Esophagus mucosa (tissue), 1 donor: ENCODE measurements at places on chromosomes 7 and 10.

GRCh38 chr10:68118657-68119056 lies 9.4 kb downstream of the MYPN start:
- ATAC-seq = no peak

- ATAC-seq = no peak
Observed at GRCh38 chr10:56715262-56715661, 354.2 kb upstream of the ZWINT start.

- ATAC-seq = no peak
Observed at GRCh38 chr7:73823873-73824592, 6.8 kb upstream of the CLDN4 start.

- ATAC-seq = no peak
Observed at GRCh38 chr10:30727524-30727923, 98.0 kb upstream of the LYZL2 start.

GRCh38 chr7:147911201-147911601 lies 679.4 kb upstream of the C7orf33 start:
- ATAC-seq = no peak

- no peak for ATAC-seq
Observed at GRCh38 chr10:24459836-24460235, 250.9 kb downstream of the KIAA1217 start.

DNA sequence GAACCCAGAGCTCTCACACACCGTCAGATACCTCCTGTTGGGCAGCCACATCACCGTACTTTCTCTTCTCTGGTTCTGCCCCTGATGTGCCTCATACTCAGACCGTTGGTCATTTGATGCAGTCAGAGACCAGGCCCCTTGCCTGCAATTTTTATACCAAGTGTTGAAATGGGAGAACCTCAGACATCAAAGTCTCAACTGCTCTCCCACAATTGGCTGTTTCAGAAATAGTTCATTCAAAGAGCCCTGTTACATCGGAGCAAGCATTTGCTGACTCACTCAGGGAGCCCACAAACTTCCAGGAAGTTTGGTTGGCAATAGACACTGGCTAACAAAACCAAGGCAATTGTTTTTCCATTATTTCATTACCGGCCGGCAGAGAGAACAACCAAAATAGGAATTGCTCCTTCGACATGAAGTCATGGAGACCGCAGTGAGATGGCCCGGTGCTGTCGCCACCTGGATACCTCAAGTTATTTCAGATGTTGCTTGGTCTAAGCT lies 33.5 kb upstream of the ADAM12 start:
- no peak for ATAC-seq

GRCh38 chr10:6958711-6959110 lies 378.6 kb upstream of the PRKCQ start:
- ATAC-seq = no peak

- ATAC-seq = no peak
Observed at GRCh38 chr7:18656362-18656761, 160.8 kb downstream of the HDAC9 start.

DNA sequence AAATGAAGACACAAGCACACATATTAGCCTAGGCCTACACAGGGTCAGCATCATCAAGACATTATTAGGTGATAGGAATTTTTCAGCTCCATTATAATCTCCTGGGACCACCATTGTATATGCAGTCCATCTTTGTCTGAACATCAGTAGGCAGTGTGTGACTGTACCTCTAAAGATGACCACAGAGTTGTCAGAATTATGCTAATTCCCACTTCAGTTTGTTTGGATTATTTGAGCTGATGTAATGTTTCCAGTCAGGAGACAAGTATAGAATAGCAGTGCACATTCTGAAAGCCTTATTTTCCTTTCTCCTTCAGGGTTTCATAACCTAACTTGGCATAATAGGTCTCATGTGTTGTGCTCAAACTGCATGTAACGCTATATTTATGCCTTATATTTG lies 306.4 kb downstream of the NXPH1 start:
- ATAC-seq = no peak

DNA sequence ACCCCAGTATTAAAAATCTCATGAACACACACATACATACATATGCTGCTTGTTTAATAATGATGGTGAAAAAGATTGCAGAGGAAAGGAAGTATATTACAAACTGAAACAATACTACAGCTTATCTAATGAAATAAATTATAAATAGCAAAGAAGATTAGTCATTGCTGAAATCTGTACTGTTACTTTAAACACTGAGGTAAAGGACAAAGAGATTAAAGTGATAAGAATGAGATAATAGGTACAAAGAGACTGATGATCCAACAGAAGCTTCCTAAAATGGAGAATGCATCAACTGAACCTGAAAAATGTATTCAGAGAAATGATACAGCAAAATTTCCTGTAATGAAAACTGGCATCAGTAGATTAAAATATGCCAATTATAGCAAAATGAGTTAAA lies 91.5 kb upstream of the KCND2 start:
- no peak for ATAC-seq

GRCh38 chr10:55227967-55228366 lies 426.9 kb upstream of the PCDH15 start:
- no peak for ATAC-seq

DNA sequence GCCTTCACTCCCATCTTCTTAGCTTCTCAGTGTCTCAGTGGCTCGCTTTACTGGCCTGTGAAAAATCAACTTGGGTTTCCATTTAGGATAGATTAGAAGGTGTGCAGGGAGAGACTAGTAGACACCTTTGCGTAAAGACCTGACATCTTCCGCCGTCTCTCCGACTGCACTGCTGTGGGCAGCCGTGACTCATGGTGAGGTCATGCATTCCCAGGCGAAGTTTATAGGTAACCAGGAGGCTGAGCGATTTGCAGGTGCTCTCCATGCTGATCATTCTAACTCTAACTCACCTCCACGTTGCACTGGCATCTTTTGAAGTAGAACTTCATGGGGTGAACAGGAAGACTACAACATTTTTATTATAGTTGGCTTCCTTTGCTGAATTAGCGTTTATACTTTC lies 68.0 kb upstream of the ZNF438 start:
- peak; percentile 75 for ATAC-seq

- no peak for ATAC-seq
Observed at GRCh38 chr10:61705022-61705613, 42.4 kb downstream of the CABCOCO1 start.

DNA sequence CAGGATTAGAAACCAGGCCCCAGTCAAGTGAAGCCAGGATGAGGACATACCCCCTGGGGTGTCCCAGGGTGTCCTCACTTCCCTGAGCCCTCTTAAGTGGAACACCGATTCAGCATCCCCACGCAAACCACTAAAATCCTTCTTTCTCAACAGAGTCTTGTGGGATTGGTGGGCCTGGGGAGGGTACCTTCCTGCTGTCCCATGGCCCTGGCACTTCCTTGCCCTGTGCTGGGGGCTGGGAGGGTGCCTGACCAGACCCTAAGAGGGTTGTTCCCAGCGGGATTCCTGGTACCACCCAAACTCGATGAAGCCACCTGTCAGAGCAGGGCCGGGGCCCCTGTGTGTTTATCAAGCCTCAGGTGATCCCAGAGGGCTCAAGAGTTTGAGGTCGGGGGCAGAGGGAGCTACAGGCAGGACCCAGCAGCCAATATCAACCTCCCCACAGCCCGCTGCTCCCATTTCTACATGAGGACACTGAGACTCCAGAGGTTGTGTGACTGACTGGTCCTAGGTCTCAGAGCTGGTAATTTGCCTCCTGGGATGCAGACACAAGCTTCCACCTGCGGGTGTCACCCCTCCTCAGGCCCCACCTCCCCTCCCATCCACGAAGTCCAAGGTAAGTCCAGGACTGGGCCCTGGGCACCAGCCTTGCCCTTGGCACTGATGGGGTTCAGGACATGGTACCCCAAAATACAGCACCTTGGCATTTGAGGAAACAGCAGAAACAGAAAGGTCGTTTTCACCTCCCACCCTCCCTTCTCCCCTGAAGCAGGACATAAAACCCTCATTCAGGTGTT lies 31.4 kb downstream of the OAT start:
- ATAC-seq = no peak

DNA sequence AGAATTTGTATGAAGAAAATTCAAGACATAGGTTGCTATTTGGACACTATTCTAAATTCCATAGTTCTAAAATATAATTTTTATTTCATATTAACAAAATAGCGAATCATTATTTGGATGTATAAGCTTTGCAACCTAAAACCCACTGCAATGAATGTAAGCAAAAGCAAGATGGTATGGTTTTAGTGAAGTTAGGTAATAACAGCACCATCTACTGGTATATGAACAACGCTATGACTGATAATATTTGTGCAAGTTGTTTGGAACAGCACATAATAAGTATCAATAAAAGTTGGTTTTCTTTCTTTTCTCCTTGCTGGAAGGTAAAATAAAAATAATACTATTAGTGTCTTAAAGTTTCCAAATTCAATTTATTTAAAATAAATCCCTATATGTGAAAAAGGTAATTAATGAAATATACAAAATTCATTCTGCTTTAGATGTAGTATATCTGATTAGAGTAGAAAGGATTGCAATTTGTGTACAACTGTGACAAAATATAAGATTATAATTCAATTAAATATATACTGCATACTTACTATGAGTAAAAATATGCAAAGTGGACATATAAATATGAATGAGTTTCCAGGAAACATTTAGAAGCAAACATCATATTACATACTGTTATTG lies 79.0 kb upstream of the LSM8 start:
- peak; percentile 50 for ATAC-seq

GRCh38 chr7:131094685-131095084 lies 233.0 kb upstream of the MKLN1 start:
- no peak for ATAC-seq

GRCh38 chr10:79260811-79261740 lies 86.2 kb upstream of the PPIF start:
- no peak for ATAC-seq

- no peak for ATAC-seq
Observed at GRCh38 chr7:64871761-64872160, 31.3 kb upstream of the ZNF273 start.

DNA sequence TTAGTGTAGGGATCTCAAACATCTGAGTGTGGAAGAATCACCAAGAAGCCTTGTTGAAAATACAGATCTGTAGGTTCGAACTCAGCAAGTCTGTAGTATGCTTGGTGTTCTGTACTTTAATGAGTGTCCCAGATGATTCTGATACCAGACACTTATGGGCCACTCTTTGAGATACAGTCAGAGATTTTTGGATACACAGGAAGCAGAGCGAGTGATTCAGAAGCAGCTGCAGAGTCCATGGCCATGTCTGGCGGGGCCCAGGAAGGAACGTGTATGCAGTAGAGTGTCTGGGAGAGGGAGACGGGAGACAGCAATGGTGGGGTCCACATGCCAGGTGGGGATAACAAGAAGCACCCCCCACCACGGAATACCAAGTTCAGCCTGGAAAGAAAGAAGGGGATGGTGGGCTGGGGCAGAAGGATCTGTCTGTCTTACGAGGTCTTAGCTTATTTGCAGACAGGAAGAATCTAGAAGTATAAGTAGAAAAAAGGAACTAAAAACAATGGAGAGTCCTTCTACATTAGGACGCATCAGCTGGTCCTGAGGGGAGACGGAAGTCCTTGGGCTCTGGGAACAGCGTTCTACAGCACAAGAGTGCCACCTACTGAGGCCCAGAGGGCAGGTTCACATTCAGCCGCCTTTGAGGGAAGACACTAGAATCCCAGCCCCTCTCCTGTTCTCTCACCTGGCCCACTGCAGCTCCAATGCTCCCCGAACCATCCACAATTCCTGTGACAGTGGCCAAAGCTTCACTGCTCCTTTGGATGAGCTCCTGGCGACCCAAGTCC lies 55.4 kb downstream of the SLC37A3 start:
- ATAC-seq = peak; percentile 62

DNA sequence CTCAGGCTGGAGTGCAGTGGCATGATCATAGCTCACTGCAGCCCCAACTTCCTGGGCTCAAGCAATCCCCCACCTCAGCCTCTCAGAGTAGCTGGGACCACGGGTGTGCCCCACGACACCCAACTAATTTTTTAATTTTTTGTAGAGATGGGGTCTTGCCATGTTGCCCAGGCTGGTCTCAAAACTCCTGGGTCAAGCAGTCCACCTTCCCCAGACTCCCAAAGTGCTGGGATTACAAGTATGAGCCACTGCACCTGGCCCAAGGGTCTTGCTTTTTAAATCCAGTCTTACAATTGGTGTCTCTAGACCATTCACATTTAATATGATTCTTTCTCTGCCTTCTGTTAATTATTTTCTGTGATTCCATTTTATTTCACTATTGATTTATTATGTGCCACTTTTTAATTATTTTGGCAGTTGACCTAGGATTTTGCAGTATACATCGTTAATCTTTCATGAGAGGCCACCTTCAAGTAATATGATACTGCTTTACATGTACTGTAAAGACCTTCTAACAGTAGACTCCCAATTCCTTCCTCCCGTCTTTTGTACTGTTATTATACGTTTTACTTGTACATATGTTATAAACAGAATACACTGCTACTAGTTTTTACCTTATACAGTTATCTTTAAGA lies 18.7 kb downstream of the MMP21 start:
- ATAC-seq = no peak

DNA sequence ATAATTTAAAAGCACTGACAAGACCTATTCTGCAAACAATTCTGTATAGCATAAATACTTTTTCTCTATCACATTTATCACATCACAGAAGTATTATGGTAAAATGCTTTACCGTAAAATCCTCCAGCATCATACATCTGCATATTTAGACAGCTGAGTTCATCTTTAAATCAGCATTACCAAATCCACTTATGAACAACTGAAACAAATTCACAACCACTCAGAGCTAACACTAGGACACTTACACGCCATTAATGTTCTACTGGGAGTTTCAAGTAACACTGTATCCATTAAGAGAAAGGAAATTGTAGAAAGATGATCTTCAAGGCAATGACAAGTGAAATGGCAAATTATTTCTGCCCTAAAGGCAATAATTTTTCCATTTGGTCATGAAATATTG lies 105.7 kb upstream of the DKK1 start:
- ATAC-seq = no peak

DNA sequence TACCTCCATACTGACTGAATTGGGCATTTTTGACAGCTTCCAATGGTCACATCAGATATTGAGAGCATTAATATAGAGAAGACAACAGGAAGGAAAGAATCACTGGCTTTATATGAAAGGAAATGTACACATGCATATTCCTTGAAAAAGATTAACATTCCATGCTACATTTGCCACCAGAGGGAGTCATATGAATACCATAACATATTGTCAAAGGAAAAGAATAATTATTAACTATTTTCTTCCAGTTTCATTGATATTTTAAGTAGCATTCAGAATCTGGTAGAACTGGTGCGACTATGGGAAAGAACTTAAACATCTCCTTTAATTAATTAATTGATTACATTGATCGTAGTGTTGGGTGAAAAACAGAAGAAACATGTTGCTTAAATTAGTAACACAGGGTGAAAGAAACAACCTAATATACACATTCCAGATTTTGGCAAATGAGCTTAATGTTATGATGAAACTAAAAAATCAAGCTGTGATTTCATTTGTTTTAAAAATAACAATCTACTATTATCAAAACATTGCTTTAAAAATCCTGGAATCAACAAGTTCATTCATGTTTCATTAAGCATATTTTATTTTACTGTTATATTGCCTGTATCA lies 71.5 kb downstream of the GPR85 start:
- ATAC-seq = no peak

- ATAC-seq = no peak
Observed at GRCh38 chr7:21359163-21359562, 68.7 kb upstream of the SP4 start.

- ATAC-seq = no peak
Observed at GRCh38 chr10:131083915-131084790, 227.4 kb downstream of the TCERG1L start.

- ATAC-seq = peak; percentile 88
Observed at GRCh38 chr10:71638064-71638821, 81.3 kb downstream of the C10orf105 start.
